ENCODE measurements at places on chromosomes 5 and 9.

GRCh38 chr5:67051164-67051563 is 145.4 kb downstream of the CD180 start:
- peak; percentile 45 for DNase-seq

DNA sequence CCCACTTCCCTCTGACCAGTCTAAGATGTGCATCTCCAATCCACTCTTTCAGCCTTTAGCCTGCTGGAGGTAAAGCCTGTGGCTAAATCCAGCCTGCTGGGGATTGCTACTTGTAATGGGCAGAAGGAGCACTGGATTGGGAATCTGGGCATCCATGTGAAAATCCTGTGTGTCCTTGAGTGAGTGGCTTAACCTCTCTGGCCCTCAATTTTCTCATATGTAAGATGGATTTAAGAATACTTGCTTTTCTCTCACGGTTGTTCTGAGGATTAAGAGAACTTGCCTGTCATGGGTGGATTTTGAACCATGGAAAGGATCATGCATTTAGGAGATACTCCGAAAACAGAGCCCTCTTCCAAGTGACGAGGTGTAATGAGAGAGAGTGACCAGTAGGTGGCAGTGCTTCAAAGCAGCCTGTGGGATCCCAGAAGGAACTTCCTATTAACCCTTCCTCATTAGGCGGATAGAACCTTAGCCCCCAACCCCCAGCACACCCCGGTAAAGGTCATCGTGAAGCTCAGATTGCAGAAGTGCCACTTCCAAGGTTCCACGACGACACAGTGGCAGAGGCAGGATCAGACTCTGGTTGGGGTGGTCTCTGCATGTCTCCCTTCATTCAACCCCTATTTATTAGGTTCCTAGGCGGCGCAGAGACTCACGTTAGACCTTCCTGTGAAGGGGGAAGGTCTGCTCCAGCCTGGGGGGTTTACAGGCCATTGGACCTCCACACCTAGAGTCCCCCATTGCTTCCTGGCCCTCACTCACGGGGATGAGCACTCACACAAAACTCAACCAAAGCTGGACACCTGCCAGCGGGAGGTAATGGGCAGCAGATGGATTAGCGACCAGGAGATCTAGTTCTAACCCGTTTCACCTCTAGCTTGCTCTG is 68.7 kb upstream of the ZNF618 start:
- peak; percentile 60 for DNase-seq

DNA sequence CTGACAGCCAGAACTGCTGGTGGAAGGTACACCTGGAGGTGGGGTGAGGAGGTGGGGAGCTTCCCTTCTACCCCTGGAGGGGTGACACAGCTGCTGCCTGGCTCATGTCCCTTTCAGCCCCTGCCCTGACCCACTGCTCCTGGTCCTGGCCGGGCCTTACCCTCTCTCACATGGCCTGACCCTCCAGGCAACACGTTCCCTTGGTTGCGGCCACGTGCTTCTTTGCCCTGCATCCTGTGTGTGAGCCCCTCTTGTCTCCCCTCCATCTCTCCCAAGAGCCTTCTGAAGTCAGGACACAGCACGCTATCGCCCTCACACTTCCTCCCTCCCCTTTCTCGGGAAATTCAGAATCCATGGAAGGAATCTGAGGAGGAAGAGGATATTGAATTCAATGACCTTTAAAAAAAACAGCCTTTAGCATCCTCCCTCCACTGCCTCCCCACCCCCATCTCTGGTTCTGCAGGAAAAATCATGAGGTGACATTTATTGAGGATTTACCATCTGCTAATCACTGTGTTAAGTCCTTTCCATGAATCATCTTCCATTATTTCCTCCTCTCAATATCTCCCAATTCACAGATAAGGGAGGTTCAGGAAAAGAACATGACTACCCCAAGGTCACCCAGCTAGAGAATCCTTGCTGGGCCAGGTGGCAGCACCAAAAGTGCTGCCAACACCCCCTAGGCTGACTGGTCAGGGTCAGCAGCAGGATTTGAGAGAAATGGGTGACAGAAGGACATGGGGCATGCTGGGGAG is 8.3 kb downstream of the AQP3 start:
- DNase-seq: no peak

DNA sequence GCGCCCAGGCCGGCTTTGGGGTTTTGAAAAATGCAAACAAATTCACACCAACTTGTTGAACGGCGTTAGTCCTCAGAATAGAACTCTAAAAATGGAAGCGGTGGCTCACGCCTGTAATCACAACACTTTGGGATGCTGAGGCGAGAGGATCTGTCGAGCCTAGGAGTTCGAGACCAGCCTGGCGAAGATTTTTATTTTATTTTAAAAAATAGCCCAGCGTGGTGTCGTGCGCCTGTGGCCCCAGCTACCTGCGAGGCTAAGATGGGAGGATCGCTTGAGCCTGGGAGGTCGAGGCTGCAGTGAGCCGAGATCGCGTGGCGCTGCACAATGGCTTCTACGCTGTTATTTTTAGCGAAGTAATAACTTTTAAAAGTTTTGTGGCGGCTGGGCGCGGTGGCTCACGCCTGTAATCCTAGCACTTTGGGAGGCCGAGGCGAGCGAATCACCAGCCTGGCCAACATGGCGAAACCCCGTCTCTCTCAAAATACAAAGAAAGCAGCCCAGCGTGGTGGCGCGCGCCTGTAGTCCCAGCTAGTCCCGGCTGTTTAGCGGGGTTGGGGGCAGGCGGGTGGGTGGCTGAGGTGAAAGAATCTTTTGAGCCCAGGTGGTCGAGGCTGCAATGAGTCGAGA is 694 bp upstream of the PLIN2 start:
- peak; percentile 68 for DNase-seq

GRCh38 chr5:16935231-16936149 is 598 bp downstream of the MYO10 start:
- DNase-seq: peak; percentile 71

GRCh38 chr5:104344809-104345208 is 782.2 kb upstream of the NUDT12 start:
- no peak for DNase-seq

- no peak for DNase-seq
Measured at GRCh38 chr5:59238126-59238902, 655.2 kb downstream of the PDE4D start.

- no peak for DNase-seq
Measured at GRCh38 chr9:23542927-23543326, 283.1 kb downstream of the ELAVL2 start.

GRCh38 chr9:4832786-4833579 is 40.2 kb downstream of the RCL1 start:
- no peak for DNase-seq

- peak; percentile 80 for DNase-seq
Measured at GRCh38 chr5:34474573-34475021, 181.5 kb upstream of the RAI14 start.

GRCh38 chr5:119031905-119032304 is 39.0 kb upstream of the DMXL1 start:
- no peak for DNase-seq

- DNase-seq: no peak
Measured at GRCh38 chr5:156328161-156328560, 1.2 kb downstream of the SGCD start.

DNA sequence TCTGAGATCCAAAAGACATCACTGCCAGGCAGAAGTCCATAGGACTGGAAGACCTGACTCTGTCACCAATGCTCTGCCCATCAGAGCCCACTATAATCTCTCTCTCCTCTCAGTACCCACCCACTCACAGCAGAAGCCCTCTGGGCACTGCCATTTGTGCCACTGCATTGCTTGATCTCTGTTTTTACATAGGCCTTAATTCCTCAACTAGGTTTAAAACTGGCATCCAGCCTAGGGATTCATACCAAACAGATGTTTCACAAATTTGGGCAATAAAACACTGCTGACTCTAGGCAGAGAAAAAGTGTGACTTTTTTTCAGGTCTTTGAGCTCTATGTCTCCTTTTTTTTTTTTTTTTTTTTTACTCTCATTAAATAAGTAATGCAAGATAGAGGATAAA is 91.1 kb upstream of the RANBP3L start:
- no peak for DNase-seq

GRCh38 chr5:8349855-8350254 is 480.9 kb downstream of the MTRR start:
- DNase-seq: no peak

DNA sequence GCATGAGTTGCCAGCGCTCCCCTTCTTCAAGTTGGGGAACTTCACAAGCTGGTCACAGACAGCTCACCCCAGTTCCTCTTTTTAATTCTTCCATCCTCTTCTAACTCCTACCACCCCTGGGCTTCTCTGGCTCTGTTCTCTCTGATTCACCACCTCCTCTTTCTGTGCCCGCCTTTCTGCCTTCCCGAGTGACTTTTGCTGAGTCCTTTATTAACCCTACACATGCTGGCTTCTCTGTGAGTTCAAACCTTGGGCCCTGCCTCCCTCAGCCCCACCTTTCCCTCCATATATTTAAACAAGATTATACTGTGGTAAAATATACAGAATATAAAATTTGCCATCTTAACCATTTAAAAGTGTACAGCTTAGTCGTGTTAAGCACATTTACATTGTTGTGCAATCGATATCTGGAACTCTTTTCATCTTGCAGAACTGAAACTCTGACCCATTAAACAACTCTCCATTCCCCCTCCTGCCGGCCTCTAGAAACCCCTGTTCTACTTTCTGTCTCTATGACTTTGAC is 32.0 kb downstream of the SLC46A2 start:
- no peak for DNase-seq

DNA sequence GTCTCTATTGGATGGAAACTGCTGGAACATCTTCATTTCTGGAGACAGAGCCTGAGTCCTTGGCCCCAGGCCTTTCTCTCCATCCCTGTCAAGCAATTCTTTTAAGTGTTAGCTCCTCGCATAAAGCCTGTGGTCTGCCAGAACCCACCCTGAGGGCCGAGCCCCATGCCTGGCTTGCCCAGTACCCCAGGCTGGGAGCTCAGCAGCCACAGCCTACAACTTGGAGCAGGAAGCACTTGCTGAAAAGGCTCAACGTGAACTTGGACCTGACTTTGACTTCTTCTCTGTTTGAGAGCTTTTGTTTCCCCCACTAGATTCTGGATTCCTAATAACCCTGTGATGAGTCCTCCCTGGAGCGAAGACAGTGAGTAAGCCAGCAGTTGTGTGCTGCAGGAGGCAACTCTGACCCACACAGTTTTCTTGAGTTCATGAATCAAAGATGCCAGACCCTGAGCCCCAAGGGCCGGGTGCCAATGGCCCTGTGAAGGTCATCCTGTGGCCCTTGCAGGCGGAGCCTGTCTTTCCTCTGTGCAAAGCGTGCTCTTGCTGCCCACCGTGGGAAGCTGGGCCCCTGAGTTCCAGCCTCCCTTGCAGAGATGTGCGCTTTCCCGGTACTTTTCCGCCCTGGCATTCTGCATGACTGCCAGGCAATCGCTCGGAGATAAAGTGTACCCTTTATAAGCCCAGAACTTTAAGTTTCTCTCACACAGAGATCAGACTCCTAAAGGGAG is 64.3 kb upstream of the RUFY1 start:
- DNase-seq: no peak

DNA sequence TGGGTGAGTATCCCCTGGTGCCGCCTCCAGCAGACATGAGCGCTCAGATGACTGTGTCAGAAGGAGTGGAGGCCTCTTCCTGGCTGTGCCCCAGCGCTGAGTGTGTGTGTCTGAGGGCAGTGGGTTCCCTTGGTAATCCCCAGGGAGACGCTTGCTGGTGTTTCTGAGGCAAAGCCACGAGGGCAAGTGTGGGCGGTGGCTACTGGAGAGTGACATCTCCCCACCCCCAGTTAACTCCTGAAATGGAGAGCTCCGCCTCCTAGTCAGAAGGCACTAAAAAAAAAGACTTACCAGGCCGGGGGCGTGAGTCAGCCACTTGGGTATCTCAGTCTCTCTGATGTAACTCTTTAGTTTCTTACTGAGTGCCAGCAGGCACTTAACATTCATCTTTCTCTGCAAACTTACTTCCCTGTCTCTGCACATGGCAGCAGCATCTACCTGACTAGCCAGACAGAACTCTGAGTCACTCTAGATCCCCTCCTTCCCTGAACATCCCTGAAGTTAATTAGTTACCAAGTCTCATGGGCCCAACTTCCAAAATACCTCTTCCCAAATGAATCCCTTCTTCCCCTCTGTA is 19.3 kb downstream of the ORM2 start:
- no peak for DNase-seq

- DNase-seq: peak; percentile 33
Measured at GRCh38 chr9:136409557-136410455, 608 bp downstream of the ENTR1 start.

DNA sequence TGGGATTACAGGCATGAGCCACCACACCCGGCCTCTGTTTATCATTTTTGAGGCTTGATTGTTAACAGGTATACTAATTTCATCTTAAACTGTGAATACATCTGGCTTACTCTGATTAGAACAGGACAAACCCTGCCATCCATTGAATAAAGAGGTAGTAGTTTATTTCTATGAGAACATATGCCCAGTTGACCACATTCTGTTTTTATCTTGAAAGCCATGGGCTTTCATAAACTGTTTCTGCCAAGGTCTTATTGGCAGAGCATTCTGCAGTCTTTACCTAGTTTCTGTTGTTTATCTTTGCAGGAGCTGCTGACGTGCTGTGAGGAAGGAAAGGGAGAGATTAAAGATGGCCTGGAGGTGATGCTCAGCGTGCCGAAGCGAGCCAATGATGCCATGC is 184.9 kb upstream of the OTULINL start:
- DNase-seq: no peak

- no peak for DNase-seq
Measured at GRCh38 chr9:100219347-100219746, 120.3 kb downstream of the INVS start.

DNA sequence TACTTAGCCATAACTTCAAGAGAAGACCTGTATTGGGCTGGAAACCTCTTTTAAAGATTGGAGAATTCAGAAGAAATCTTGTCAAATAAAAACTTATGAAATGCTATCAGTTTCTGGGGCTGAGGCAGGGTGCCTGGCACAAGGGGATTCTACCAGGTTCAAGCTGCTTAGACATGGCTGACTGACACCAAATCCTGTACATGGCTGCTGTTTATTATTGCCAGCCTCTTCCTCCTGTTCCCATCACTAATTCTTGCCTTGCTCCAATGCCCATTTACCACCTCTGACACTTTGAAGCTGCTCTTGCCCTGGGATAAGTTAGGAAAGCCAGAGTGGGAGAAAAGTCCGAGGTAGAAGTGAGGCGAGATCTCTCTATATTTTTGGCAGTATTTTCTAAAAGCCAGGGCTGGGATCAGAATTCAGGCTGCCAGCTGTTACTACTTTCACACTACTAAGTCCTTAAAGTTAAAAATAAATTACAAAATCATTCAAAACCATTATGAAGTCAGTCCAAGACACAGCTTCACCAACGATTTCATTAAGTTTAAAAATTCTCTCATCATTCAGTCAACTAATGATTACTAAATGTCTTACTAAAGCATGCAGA is 66.3 kb upstream of the TNFAIP8 start:
- no peak for DNase-seq

- DNase-seq: no peak
Measured at GRCh38 chr5:130002183-130002582, 97.9 kb downstream of the CHSY3 start.

DNA sequence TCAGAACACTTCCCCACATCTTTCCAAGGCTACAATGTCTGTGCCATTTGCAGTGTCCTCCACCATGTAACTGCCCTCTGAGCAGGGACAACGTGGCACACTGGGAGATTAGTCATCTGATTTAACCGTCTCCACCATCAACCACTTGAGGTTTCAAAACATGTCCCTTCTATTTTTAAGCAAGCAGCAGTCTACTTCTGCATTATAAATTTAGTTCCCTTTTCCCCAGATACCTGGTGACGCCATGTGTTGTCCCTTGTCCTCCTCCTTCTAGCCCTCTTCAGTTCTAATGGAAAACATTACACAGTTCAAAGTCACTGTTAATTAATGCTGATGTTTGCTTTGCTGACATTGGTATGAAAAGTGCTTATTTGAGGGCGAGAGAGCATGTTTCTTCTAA is 52.8 kb downstream of the ATP10B start:
- no peak for DNase-seq

GRCh38 chr9:133880136-133880535 is 112.0 kb downstream of the VAV2 start:
- no peak for DNase-seq

GRCh38 chr9:22790329-22790728 is 343.7 kb downstream of the DMRTA1 start:
- DNase-seq: no peak
